ENCODE measurements at places on chromosomes 6 and 20.

- DNase-seq: no peak
Observed at GRCh38 chr20:56621730-56622129, 7.4 kb upstream of the TFAP2C start.

- no peak for DNase-seq
Observed at GRCh38 chr20:53175135-53175780, 203.1 kb downstream of the TSHZ2 start.

GRCh38 chr20:49669601-49670189, 44.0 kb downstream of the B4GALT5 start:
- no peak for DNase-seq

DNA sequence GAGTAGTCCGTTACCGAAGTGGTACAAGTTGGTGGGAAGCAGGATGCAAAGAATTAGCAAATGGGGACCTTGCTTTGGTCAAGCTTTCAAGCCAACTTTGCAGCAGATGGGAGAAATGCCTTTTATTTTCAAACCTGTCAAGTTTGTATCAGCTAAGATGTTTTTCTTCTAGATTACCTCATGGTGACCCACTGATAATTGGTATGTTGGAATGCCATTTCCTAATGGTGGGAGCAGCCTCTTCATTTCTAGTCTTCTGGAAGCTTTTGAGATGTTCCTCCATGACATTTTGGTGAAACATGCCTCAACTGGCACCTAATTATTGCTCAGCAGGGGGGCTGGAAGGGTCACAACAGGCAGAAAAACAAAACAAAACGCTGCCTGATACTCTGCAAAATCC, 43.7 kb downstream of the ADNP start:
- DNase-seq: no peak

DNA sequence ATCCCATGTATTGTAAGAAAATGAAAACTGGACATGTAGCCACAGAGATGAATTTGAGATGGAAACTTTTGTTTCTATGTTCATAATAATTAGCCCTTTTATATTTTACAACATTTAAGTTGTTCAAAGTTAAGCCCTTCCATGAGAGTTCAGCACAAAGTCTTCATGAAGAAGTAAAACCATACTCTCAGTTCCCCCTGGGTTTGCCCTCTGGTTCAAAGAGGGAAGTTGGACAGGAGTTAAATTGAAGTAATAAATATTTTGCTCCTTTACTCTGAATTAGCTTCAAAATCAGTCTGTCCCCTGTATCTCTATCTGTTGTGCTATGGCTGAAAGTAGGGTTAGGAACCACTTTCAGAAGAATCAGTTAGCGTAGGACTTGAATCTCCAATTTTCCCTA, 31.1 kb downstream of the PHACTR2 start:
- DNase-seq: no peak

- DNase-seq: no peak
Observed at GRCh38 chr6:25743868-25744267, 10.7 kb upstream of the SLC17A4 start.

DNA sequence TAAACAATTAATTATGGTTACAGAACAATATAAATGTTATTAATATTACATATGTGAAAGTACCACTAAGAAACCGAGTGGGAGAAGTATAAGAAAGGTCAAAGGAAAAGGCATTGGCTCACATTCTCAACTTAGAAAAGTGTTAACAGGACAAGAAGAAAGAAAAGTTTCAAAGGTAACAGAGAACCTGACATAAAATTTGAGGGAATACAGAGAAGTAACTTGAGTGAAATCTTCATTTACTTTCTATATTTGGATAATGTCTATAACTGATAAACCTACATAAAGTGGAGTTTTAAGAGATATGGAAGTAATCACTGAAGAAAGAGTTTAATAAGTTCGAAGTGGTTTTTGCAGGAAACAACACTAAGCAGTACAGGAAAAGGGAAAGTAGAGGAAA, 30.1 kb downstream of the REPS1 start:
- DNase-seq: no peak

DNA sequence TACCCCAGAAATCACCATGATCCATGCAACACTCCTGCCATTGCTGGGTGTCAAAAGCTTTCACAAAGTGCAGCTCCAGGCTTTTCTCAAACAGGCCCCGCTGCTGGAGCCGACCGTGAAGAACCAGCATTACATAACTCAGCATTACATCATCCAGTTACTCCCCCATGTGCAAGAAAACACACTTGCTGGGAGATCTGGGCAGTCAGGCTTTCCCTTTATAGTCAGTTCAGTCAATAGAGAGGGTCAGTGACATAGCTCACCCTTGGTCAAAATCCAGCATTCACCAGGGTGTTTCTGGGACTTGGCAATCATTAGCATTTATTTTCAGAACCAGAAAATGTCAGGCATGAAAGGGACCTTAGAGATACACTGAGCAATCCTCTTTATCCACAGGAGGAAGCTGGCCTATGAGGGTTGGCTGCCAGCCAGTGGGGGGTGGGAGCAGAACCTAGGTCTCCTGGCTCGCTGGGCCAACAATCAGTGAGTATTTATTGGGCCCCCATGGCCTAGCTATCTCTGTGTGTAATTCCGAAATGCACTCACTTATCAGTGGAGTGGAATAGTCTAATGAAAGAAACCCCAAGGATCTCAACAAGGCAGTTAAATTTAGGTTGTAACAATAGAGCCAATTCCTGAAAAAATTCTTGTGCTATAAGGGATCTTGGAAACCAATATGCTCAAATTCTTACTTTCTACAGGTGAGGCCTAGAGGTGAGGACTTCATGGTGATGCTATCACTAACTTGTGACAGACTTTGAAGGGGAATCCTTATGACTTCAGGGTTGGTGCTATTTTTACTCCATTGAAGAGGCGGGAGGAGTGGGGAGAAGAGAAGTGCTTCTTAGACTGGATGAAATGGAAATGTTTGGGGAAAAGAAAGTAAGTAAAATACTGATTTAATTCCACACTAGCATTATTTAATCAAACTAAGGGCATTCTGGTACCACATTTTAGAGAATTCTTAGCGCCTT, 54.6 kb downstream of the LYRM4 start:
- DNase-seq: no peak

GRCh38 chr6:105318660-105319059, 84.2 kb downstream of the PREP start:
- DNase-seq: no peak

DNA sequence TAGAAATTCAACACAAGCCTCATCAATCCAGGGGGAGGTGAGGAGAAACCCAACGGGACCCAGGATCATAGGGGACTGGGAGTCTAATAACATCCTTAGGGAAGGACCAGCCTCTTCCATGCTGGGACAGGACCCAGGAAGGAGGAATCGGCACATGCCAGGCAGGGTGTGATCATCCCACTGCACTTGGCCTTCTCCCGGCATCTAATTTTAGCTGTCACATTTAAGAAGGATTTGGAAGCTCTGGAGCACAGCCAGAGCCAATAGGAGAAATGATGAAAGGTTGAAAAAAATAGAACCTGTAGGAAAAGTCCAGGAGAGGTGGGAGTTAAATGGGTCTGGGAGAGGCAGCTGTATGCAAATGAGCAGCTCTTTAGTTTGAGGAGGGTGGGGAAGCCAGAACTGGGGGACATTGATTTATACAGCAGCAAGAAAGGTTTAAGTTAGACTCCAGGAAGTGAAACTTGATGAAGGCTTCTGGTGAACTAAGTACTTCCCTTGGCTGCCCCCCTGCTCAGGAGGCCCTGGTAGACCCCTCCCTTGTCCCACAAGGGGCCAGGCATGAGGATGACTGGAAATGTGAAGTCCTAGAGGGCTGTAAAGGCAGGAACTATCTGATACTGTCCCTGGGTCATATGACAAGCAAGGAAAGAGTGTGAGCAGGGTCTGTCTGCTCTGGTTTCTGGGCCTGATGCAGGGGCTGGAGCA, 260.3 kb downstream of the LRFN2 start:
- no peak for DNase-seq

- no peak for DNase-seq
Observed at GRCh38 chr20:19531446-19531845, 226.6 kb upstream of the RIN2 start.

GRCh38 chr20:34744847-34745246, 40.7 kb downstream of the TP53INP2 start:
- no peak for DNase-seq

- no peak for DNase-seq
Observed at GRCh38 chr6:134883314-134883713, 66.6 kb downstream of the ALDH8A1 start.

DNA sequence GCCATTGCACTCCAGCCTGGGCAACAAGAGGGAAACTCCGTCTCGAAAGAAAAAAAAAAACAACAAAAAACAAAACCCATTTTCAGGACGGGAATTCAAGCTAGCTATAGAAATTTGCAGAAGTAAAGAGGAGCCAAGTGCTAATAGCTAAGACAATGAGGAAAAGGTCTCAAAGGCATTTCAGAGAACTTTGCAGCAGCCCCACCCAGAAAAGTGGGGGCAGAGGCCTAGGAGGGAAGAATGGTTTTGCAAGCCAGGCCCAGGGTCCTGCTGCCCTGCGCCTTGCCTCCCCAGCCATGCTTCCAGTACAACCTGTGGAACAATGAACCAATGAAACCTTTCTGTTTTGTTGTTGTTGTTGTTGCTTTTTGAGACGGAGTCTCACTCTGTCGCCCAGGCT, 38.3 kb upstream of the SAMHD1 start:
- no peak for DNase-seq

GRCh38 chr6:64256483-64256882, 620.9 kb downstream of the PHF3 start:
- DNase-seq: no peak

- no peak for DNase-seq
Observed at GRCh38 chr20:23121751-23122320, 35.7 kb upstream of the CD93 start.

GRCh38 chr6:128487055-128487454, 33.3 kb downstream of the PTPRK start:
- no peak for DNase-seq

- no peak for DNase-seq
Observed at GRCh38 chr6:2950713-2951112, 20.7 kb downstream of the SERPINB6 start.

GRCh38 chr20:7178004-7178403, 410.5 kb downstream of the BMP2 start:
- no peak for DNase-seq

- DNase-seq: no peak
Observed at GRCh38 chr6:102126488-102126887, 733.0 kb downstream of the GRIK2 start.

GRCh38 chr20:24615353-24615752, 145.9 kb downstream of the SYNDIG1 start:
- DNase-seq: no peak

GRCh38 chr6:139254196-139254595, 37.6 kb downstream of the TXLNB start:
- no peak for DNase-seq

GRCh38 chr6:109714611-109715010, 23.5 kb downstream of the FIG4 start:
- no peak for DNase-seq

DNA sequence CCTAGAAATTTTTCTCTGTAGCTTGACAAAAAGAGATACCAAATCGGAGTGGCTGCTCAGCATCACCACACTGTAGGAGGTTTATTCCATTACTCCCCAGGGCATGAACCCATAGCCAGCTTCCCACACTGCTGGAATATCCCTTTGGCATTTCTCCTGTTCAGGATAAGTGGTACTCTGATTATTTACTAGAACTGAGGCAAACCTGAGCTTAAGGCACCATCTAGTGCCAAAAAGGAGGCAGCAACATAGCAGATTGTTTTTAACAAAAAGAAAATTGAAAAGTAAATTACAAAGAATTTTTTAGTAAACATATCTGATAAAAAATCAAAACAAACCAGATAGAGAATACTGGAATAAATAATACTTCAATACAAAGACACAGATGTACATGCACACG, 181.7 kb downstream of the WDR27 start:
- DNase-seq: no peak

- DNase-seq: no peak
Observed at GRCh38 chr6:12528581-12529363, 187.8 kb upstream of the PHACTR1 start.

GRCh38 chr20:641516-641875, 11.5 kb downstream of the SRXN1 start:
- no peak for DNase-seq

DNA sequence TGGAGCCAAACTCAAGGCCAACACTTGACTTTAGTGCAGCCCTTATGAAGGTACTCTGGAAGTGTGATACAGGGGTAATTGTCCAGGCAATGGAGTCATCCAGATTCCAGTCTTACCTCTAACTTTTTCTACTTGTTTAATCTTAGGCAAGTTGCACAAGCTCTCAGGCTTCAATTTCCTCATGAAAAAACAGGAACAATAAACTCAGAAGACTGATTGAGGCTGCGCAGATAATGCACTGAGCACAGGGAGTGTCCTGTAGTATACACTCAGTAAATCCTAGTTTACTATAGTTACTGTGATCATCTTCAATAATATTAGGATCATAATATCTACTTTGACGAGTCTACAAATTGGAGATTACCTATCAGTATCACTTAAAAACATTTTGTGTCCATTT, 127.5 kb upstream of the SMLR1 start:
- DNase-seq: no peak

DNA sequence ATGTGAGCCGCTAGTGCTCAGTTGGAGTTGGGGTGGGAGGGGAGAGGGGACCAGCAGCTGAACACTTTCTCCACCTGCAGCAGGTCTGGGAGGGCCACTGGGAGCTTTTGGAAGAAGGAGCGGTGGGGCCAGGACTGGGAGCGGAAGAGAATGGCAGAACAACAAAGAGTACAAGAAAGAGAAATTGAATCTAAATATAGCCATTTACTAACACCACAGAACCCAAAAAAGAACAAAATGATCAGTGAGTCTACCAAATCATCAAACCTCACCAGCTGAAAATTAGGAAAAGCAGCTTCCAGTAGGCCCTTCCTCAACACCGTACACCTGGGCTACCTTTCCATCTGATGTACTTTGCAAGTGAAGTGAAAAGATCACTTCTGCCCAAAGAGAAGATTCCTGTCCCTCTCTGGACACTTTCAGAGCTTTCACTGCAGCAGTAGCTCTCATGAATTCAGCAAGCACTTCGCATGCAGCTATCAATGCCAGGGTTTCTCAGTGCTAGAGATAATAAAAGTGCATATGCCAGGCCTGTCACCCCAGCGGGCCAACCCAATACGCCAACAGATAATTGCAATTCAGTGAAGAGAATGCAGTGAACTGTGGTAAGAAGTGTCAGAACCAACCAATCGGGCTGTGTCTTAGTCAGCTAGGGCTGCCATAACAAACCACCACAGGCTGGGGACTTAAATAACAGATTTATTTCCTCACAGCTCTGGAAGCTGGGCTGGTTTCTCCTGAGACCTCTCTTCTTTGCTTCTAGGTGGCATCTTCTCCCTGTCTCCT, 597 bp downstream of the LY86 start:
- DNase-seq: no peak

- DNase-seq: no peak
Observed at GRCh38 chr20:750801-751200, 17.5 kb downstream of the SLC52A3 start.

GRCh38 chr6:164377348-164377918, 932.0 kb downstream of the C6orf118 start:
- DNase-seq: no peak

DNA sequence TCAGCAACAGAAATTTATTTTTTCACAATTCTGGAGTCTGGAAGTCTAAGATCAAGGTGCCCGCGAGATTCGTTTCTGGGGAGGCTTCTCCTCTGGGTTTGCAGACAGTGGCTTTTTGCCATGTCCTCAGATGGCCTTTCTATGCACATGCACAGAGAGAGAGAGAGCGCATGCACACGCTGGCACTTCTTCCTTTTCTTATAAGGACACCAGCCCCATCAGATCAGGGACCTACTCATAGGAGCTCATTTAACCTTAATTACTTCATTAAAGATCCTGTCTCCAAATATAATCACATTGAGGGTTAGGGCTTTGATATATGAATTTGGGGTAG, 260.7 kb upstream of the PLCB4 start:
- DNase-seq: no peak

All from stimulated activated CD8-positive, alpha-beta memory T cell treated with anti-CD3 and anti-CD28 coated beads, Interleukin-2, amount 100 ng/mL, for 1 hour (primary cell).